MCF 10A (cell line): ENCODE measurements at places on chromosomes 11 and 22. TPM values are rescaled to one million over a fixed set of nuclear protein-coding genes. Genes with fewer than 3 reads are reported as not detected.

Gene YPEL1
- 0.07 and 0.27 TPM in 2 replicates for total RNA-seq

DNA sequence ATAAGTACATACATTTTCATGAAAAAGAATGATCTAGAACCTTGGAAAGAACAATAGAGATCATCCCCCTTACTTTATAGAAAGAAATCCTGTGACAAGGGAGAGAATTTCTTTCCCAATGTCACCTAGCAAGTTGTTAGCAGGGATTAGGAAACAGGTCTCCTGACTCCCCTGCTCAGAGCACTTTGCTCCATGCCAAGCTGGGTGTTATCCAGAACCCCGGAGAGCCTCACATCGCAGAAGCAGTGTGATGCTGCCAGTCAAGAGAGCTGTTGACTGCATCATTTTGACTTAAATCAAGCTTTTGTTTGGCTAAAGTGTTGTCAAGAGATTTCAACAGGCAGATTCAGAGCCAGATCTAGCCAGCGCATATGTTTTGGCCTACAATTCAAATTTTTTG, 3.6 kb upstream of the RRAS2 start:
- DNase-seq = no peak
- no peak overlapping the region for H3K4me3 ChIP-seq
- no peaks in the 10 kb centered on the region for H3K27me3 ChIP-seq
- H3K27ac ChIP-seq = no peak overlapping the region
- peaks cover 14% of the 10 kb centered on the region for H3K4me1 ChIP-seq
- peaks cover 9% of the 10 kb centered on the region for H3K36me3 ChIP-seq

- no peak overlapping the region for H3K4me3 ChIP-seq
- no peaks in the 10 kb centered on the region for H3K27me3 ChIP-seq
- H3K36me3 ChIP-seq = peaks cover 27% of the 10 kb centered on the region
- no peak for DNase-seq
Measured at GRCh38 chr11:65849771-65850216, 8.2 kb downstream of the CFL1 start.

DNA sequence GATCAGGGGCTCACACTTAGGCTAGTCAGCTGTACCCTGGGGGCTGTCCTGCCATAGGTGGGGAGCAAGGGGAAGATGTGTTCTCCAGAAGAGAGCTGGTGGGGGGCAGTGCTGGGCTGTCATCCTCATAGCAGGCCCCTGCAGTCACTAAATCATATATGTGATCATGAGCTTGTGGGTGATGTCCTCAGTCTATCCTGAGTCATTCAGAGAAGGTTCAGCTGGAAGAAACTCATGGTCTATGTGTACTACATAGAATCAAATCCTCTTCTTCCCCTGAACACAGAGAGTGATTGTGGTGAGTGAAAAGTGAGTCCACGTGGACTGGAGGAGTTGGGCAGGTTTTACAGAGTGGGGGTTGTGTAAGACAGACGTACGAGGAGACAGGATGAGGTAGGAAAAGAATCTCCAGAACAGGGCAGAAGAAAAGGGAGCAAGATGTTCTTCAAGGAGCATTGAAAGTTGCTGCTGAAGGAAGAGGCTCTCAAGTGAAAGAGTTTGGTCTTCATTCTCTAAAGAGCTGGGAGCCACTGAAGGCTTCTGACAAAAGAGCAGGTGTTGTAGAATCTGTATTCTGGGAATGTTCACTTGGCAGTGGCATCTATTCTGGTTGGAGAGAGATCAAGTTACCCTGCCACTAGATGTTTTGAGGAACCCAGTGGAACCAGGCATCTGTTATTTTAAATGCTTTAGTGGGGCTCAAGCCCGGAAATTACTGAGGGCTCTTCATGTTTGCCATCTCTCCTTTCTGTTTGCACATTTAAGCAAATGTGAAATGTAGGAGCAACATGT, 68.9 kb downstream of the C22orf31 start:
- H3K27ac ChIP-seq = no peak overlapping the region
- H3K4me3 ChIP-seq = no peak overlapping the region
- H3K36me3 ChIP-seq = peaks cover 25% of the 10 kb centered on the region
- no peaks in the 10 kb centered on the region for H3K4me1 ChIP-seq

- H3K27ac ChIP-seq = no peak overlapping the region
- peak; percentile 51 for DNase-seq
- peak overlapping the region; percentile 95 for H3K4me3 ChIP-seq
- peaks cover 40% of the 10 kb centered on the region for H3K36me3 ChIP-seq
- no peaks in the 10 kb centered on the region for H3K27me3 ChIP-seq
Measured at GRCh38 chr11:811446-812245, 1.9 kb downstream of the RPLP2 start.

Gene SMIM35
- not detected in 2 replicates for total RNA-seq

GRCh38 chr11:2661173-2662023, 38.4 kb downstream of the KCNQ1OT1 start:
- no peak overlapping the region for H3K4me3 ChIP-seq
- H3K27me3 ChIP-seq = no peaks in the 10 kb centered on the region
- H3K4me1 ChIP-seq = no peaks in the 10 kb centered on the region
- H3K36me3 ChIP-seq = no peaks in the 10 kb centered on the region
- DNase-seq = no peak

Gene ACTN3
- total RNA-seq = not detected in 2 replicates

Gene JAML
- 0.10 TPM in 1 of 2 replicates, not detected in the other for total RNA-seq

GRCh38 chr11:87006035-87006434, 31.7 kb upstream of the TMEM135 start:
- no peak overlapping the region for H3K27ac ChIP-seq
- H3K27me3 ChIP-seq = no peaks in the 10 kb centered on the region
- H3K4me3 ChIP-seq = no peak overlapping the region
- H3K36me3 ChIP-seq = no peaks in the 10 kb centered on the region

GRCh38 chr11:79059141-79059540, 381.7 kb downstream of the TENM4 start:
- no peak overlapping the region for H3K27ac ChIP-seq
- no peaks in the 10 kb centered on the region for H3K36me3 ChIP-seq
- peaks cover 5% of the 10 kb centered on the region for H3K4me1 ChIP-seq

- peaks cover 11% of the 10 kb centered on the region for H3K4me1 ChIP-seq
- H3K27me3 ChIP-seq = no peaks in the 10 kb centered on the region
- H3K4me3 ChIP-seq = no peak overlapping the region
- no peak overlapping the region for H3K27ac ChIP-seq
- peak; percentile 89 for DNase-seq
Measured at GRCh38 chr11:76830639-76831327, 29.9 kb upstream of the ACER3 start.

Gene ASCL2
- total RNA-seq = not detected in 2 replicates

Gene OR5T1
- total RNA-seq = not detected in 2 replicates

Gene TRAF6
- total RNA-seq = 9.2 and 12.2 TPM in 2 replicates

Gene PDGFB
- total RNA-seq = 0.29 and 0.37 TPM in 2 replicates

Gene KDELR3
- 6.4 and 11.5 TPM in 2 replicates for total RNA-seq

Gene IGSF9B
- total RNA-seq = 13.9 and 19.7 TPM in 2 replicates

DNA sequence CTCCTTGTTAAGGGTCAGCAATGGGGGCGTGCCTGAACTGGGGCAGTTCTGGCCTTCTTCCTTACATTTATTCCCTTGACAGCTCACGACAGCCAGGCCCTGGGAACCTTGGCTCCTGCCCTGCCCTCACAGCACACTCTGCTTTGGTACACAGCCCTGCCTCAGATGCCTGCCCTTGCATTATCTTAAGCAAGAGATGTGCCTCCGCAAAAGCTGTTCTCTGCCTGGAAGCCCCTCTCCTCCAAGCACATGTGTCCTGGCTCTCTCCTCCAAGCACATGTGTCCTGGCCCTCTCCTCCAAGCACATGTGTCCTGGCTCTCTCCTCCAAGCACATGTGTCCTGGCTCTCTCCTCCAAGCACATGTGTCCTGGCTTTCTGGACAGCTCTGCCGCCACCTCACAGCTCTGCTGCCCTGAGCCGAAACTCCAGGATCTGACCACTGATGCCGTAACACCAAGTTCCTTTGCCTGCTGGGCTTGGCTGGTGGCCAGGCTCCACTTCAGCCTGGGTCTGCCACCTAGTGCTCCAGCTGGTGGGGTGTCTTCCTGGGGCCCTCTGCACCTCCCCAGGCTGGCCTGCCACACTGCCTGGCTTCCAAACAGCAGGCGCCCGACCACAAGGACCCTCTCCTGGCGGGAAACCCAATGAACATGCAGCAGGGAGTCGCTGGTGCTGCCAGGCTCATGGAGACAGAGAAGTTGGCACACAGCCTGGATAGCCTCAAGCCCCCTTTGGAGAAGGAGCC, 53.0 kb downstream of the SCUBE1 start:
- no peaks in the 10 kb centered on the region for H3K36me3 ChIP-seq
- H3K27me3 ChIP-seq = peaks cover 8% of the 10 kb centered on the region
- peak; percentile 50 for DNase-seq
- H3K27ac ChIP-seq = no peak overlapping the region
- H3K4me1 ChIP-seq = peaks cover 5% of the 10 kb centered on the region
- no peak overlapping the region for H3K4me3 ChIP-seq

GRCh38 chr11:59967677-59968394, 4.0 kb downstream of the OOSP4A start:
- H3K27ac ChIP-seq = no peak overlapping the region
- no peaks in the 10 kb centered on the region for H3K4me1 ChIP-seq
- no peaks in the 10 kb centered on the region for H3K36me3 ChIP-seq
- H3K27me3 ChIP-seq = peaks cover 10% of the 10 kb centered on the region
- DNase-seq = no peak

Gene WNT11
- total RNA-seq = not detected in 2 replicates

DNA sequence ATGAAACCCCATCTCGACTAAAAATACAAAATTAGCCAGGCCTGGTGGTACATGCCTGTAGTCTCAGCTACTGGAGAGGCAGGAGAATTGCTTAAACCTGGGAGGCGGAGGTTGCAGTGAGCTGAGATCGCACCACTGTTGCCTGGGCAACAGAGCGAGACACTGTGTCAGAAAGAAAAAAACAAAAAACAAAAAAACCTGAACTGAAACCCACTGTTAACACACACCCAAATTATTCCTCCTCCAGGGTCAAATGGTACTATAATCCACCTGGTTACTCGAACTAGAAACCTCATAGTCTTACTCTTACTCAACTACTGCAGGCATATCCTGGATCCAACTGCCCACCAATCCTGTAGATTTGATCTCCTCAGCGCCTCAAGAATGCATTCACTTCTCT, 35.5 kb downstream of the USP28 start:
- peaks cover 17% of the 10 kb centered on the region for H3K36me3 ChIP-seq
- no peak overlapping the region for H3K27ac ChIP-seq
- DNase-seq = no peak
- no peak overlapping the region for H3K4me3 ChIP-seq
- no peaks in the 10 kb centered on the region for H3K27me3 ChIP-seq
- no peaks in the 10 kb centered on the region for H3K4me1 ChIP-seq

DNA sequence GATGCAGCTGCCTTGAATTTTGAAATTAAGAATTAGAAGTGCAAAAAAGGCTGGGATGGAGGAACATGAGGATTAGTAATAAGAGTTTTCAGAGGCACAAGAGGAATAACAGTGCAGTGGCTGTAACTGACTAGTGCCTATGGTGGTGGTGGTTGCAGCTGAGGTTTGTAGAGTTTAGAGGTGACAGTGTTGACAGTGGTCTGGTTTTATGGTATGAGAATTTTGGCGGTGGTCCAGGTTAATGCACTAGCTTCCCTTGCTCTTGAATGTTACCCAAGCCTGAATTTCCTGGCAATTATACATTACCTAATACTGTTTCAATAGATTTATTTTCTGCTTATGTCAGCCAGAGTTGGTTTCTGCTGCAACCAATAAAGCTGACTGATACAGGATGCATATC, 112.8 kb upstream of the C11orf87 start:
- no peaks in the 10 kb centered on the region for H3K36me3 ChIP-seq
- peak; percentile 14 for DNase-seq
- peaks cover 6% of the 10 kb centered on the region for H3K4me1 ChIP-seq
- H3K27me3 ChIP-seq = no peaks in the 10 kb centered on the region

GRCh38 chr11:22830082-22830414, 447 bp upstream of the SVIP start:
- H3K4me3 ChIP-seq = peak overlapping the region; percentile 80
- no peak overlapping the region for H3K27ac ChIP-seq
- no peaks in the 10 kb centered on the region for H3K36me3 ChIP-seq
- DNase-seq = no peak
- peaks cover 6% of the 10 kb centered on the region for H3K4me1 ChIP-seq
- H3K27me3 ChIP-seq = peaks cover 14% of the 10 kb centered on the region

DNA sequence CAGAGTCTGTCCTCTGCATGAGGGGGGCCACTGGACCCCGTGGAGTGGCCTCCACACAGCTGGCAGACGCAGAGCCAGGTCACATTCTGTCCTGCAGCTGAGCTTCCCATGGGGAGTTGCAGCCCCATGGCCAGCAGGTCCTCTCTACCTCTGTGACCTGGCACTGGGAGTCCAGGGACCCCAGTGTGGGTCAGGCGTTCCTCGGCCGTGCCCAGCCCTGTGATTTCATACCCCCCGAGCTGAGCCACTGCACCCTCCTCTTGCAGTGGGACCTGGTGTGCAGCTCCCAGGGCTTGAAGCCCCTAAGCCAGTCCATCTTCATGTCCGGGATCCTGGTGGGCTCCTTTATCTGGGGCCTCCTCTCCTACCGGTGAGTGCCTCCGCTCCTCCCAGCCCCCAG, 32.2 kb upstream of the SLC22A12 start:
- H3K4me1 ChIP-seq = no peaks in the 10 kb centered on the region
- H3K27ac ChIP-seq = no peak overlapping the region
- no peak overlapping the region for H3K4me3 ChIP-seq
- peaks cover 12% of the 10 kb centered on the region for H3K27me3 ChIP-seq

DNA sequence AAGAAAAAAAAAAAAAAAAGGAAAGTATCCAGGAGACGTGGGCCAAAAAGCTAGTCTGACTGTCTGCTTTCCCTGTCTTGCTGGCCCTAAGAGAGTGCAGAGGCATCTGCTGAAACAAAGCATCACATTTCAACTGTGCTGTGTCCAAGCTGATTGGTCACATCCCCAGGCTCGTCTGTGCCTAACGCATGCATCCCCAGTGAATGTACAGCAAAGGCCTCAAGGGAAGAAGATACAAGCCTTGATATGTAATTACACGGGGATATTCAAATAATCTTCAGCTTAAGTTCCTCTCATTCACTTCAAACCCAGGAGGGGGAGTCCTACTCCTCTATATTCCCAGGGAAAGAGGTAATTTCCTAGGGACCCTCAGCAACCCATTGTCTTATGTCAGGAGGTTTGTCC, 5.4 kb upstream of the SORL1 start:
- H3K27me3 ChIP-seq = no peaks in the 10 kb centered on the region
- H3K36me3 ChIP-seq = no peaks in the 10 kb centered on the region

- peaks cover 52% of the 10 kb centered on the region for H3K27me3 ChIP-seq
- no peak for DNase-seq
- no peak overlapping the region for H3K27ac ChIP-seq
- no peak overlapping the region for H3K4me3 ChIP-seq
- no peaks in the 10 kb centered on the region for H3K36me3 ChIP-seq
Measured at GRCh38 chr11:84560206-84560605, 1066.9 kb downstream of the DLG2 start.

Gene MEI1
- total RNA-seq = not detected in 2 replicates

DNA sequence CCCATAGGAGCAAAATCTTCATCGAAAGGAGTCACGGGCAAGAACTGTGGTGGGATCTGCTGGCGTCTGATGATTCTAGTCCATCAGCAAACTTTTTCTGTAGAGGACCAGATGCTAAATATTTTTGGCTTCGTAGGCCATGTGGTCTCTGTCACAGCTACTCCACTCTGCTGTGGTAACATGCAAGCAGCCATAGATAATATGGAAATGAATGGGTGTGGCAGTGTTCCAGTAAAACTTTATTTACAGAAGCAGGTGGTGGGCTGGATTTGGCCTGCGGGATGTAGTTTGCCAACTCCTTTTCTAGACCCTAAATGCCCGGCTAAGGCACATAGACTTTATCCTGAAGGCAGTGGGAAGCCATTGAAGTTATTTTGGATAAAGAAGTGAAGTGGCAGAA, 32.9 kb downstream of the BMAL1 start:
- H3K4me1 ChIP-seq = peaks cover 46% of the 10 kb centered on the region
- no peaks in the 10 kb centered on the region for H3K27me3 ChIP-seq
- DNase-seq = no peak
- peaks cover 27% of the 10 kb centered on the region for H3K36me3 ChIP-seq
